ENCODE measurements at places on chromosomes 7 and 10.

GRCh38 chr7:116786791-116787443 is 75.5 kb upstream of the CAPZA2 start:
- DNase-seq = no peak

- DNase-seq = no peak
These were observed 160.7 kb downstream of the ZEB1 start for GRCh38 chr10:31479752-31480151.

GRCh38 chr7:47293884-47294555 is 287.9 kb downstream of the TNS3 start:
- DNase-seq = no peak

DNA sequence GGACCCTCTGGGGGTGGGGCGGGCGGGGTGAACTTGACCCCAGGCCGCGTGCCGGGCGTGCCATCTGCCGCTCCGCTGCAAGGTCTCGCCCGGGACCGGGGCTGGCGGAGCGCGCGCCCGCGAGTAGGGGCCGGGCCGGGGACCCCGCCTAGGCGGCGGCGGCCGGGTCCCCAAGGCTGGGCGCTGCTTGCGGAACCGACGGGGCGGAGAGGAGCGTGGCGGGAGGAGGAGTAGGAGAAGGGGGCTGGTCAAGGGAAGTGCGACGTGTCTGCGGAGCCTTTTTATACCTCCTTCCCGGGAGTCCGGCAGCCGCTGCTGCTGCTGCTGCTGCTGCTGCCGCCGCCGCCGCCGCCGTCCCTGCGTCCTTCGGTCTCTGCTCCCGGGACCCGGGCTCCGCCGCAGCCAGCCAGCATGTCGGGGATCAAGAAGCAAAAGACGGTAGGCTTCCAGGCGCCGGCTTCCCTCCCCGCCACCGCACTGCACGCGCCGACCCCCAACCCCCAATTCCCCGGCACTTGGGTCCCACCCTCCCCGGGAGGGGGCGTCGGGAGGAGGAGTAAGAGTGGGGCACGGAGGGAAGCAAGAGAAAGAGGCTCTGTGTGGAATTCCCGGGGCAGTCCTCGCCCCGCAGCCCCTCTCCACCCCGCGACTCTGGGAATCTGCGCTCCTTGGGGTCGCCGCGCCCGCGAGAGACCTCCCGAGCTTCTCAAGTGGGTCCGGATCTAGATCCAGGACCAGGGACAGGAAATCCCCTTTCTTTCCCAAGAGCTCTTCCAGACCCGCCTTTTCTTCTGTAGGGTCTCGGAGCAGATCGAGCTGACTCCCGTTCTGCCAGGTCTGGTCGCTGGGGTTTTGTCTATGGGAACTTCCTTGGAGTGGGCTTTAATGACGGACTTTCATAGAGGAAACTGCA is at the start of gene PAPSS2:
Gene PAPSS2, plus strand, starts transcription at position 308 of the 913 bp plus-strand sequence. Its CDS starts 104 bp downstream, at position 412.
- no peak for DNase-seq

DNA sequence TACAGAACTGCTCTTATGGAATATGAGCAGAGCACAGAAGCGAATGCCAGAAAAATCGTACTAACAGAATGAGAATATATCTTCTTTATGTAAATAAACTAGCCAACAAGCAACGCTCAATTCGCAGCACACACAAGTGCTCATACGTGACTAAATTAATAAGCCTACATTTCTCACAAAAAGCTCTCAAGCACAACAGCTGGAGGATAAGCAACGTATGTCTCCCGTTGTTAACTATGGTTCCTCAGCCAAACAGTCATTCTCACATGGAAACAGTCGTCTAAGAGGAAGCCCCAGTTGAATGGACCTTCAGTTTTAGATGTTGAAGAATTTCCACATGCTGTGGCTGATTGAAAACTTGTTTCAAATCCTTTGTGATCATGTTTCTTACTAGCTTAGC is 110.4 kb downstream of the PKD1L1 start:
- DNase-seq = no peak

GRCh38 chr10:22676435-22676834 is 37.9 kb downstream of the PIP4K2A start:
- no peak for DNase-seq

- DNase-seq = no peak
These were observed 177.1 kb downstream of the USP6NL start for GRCh38 chr10:11434324-11434723.

- no peak for DNase-seq
These were observed 21.5 kb upstream of the PLEKHA1 start for GRCh38 chr10:122352817-122353525.
